SK-N-DZ (cell line): ENCODE measurements at places on chromosomes 12 and 14.
A peak's percentile ranks its signal among the peaks of the same experiment; 100 is the strongest.

GRCh38 chr12:28258998-28259397 lies 68.7 kb downstream of the CCDC91 start:
- DNase-seq = no peak

GRCh38 chr12:115201966-115202365 lies 518.0 kb upstream of the TBX3 start:
- DNase-seq = peak; percentile 67

- no peak for DNase-seq
Measured at GRCh38 chr12:91119089-91119488, 7.8 kb upstream of the LUM start.

DNA sequence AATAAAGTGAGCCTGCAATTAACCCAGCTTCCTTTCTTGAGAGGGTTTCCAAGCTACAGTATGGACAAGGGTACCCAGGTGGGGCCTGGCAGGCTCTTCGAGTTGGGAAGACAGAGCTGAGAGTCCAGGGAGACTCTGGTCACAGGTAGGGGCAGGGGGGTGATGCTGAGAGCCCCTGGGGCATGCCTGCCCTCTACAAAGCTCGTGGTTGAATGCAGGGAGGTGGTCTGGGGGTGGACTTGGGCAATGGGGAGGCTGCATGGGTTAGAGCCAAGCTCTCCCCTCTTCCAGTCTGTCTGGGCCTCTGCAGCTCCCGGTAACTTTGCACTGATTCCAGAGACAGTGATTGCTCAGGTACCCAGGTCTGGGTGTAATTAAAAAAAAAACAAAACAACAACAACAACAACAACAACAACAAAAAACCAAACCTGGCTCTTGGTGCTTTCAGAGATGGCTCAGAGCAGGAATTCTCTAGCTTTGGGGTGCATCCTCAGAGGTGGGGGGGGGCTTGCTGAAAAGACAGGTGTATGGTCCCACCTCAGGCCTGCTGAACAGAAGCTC lies 30.8 kb upstream of the PPP2R5C start:
- DNase-seq = no peak
